ENCODE measurements at places on chromosomes 1 and 21. TPM values are rescaled to one million over a fixed set of nuclear protein-coding genes. Genes with fewer than 3 reads are reported as not detected.

Gene EPHX1
- 233 TPM for total RNA-seq

Gene C1QA
- 935 TPM for total RNA-seq

Gene DENND2C
- 3.8 TPM for total RNA-seq

Gene CFHR4
- not detected for total RNA-seq

Gene CELA3B
- not detected for total RNA-seq

Gene PTPN14
- 34.1 TPM for total RNA-seq

Gene ASTN1
- 0.41 TPM for total RNA-seq

Gene AVPR1B
- total RNA-seq: not detected

Gene GLMP
- total RNA-seq: 53.7 TPM

Gene NCMAP
- 9.2 TPM for total RNA-seq

Gene PLPPR5
- not detected for total RNA-seq

DNA sequence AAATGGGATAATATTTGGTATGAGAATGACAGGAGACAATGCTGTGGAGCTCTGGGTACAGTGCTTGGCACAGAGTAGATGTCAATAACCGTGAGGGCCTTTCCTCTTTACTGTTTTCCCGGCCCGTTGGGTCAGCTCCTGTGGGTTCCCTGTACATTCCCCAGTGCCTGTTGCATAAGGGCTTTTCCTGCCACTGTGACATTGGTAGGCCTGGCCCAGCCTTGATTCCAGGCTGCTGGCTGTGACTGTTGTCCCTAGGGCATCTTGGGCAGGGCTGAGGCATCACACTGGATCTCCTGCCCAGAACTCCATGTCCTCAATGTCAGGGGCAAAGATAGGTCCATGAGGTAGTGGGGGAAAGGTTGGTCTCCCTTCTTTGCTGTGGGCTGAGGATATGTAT lies 25.8 kb upstream of the MYCL start:
- no peak overlapping the region for H3K4me3 ChIP-seq
- H3K27me3 ChIP-seq: no peaks in the 10 kb centered on the region
- DNase-seq: no peak
- H3K4me1 ChIP-seq: peaks cover 17% of the 10 kb centered on the region
- H3K36me3 ChIP-seq: no peaks in the 10 kb centered on the region

DNA sequence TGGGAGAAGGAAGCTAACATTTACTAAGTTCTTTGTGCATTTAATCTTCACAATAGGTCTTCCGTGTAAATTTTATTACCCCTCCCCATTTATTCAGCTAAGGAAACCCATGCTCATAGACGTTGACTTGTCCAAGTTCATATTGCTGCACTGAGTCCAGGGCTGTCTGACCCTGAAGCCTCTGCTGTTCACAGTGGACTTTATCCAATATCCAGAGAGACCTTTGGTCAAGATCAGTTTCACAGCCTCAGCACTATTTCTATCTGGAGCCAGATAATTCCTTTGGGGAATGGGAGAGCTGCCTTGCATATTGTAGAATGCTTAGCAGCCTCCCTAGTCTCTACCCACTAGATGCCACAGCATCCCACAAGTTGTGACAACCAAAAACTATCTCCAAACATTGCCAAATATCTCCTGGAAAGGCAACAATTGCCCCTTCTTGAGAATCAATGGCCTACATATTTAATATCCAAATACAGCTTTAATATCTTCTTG lies 26.4 kb downstream of the ILDR2 start:
- no peak for DNase-seq
- H3K4me3 ChIP-seq: no peak overlapping the region
- H3K27ac ChIP-seq: no peak overlapping the region
- H3K36me3 ChIP-seq: no peaks in the 10 kb centered on the region
- peaks cover 25% of the 10 kb centered on the region for H3K27me3 ChIP-seq

GRCh38 chr1:42322577-42322976 lies 12.5 kb downstream of the FOXJ3 start:
- no peak overlapping the region for H3K27ac ChIP-seq
- peaks cover 61% of the 10 kb centered on the region for H3K4me1 ChIP-seq
- no peaks in the 10 kb centered on the region for H3K27me3 ChIP-seq
- no peaks in the 10 kb centered on the region for H3K36me3 ChIP-seq

GRCh38 chr1:36894824-36895223 lies 139.5 kb downstream of the GRIK3 start:
- H3K27me3 ChIP-seq: no peaks in the 10 kb centered on the region
- no peaks in the 10 kb centered on the region for H3K36me3 ChIP-seq
- no peak overlapping the region for H3K27ac ChIP-seq

DNA sequence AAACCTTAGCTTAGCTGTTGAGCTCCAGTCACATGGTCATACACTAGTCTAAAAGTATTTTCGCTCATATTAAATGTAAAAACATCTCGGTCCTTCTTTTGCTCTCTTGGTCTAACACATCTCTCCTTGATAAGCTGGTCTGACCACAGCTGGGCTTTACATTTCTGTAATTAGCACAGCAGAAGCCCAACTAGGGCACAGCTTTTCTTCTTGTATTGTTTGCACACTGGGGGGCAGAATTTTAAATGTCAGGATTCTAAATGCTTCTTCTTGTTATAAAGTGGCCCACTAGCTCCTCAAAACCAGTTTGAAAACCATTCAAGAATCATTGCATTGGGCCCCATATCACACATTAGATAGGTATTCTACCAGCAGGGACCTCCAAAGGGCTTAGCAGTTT lies 289.1 kb upstream of the PKN2 start:
- DNase-seq: no peak
- no peaks in the 10 kb centered on the region for H3K4me1 ChIP-seq
- H3K27me3 ChIP-seq: no peaks in the 10 kb centered on the region

DNA sequence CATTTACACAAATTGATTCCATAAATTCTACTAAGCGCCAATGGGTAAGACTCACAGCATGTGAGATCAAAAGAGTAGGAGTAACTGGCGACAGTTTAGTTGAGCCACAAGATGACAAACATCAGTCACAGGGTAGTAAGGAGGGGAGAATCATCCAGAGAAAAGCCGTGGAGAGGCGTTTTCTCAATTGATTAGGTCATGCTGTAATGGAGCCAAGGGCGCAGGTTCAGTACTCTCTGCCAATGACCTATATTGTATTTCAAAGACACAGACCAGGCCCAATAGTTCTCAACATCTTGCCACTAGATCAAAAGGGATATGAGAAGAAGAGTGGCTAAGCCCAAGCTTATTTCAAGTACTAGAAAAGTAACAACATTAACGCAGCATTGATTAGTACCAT lies 467.5 kb downstream of the SMYD3 start:
- no peak overlapping the region for H3K27ac ChIP-seq
- H3K4me1 ChIP-seq: no peaks in the 10 kb centered on the region

- no peak overlapping the region for H3K4me3 ChIP-seq
- no peak for DNase-seq
- no peak overlapping the region for H3K27ac ChIP-seq
- H3K27me3 ChIP-seq: no peaks in the 10 kb centered on the region
- H3K4me1 ChIP-seq: no peaks in the 10 kb centered on the region
Observed at GRCh38 chr1:166911624-166912023, 35.6 kb upstream of the TADA1 start.

DNA sequence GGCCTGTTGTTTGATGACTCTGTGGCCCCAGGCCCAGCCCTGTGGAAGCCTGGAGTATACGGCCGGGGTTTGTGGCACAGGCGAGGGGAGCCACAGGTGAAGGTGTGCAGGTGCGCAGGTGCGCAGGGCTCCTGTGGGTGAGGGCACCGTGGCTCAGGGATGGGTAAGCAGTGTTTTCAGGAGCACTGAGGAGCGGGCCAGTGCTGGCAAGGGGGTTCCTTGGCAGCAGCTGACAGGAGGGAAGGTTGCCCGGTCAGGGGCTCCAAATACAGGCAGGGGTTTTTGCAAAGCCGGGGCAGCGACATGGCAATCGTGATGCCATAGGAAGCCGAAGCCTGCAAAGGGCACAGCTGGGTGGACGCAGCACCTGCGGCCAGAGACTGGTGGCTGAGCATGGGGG lies 20.7 kb downstream of the AGPAT3 start:
- no peak for DNase-seq
- H3K4me1 ChIP-seq: peaks cover 45% of the 10 kb centered on the region
- H3K27ac ChIP-seq: no peak overlapping the region
- H3K4me3 ChIP-seq: no peak overlapping the region
- no peaks in the 10 kb centered on the region for H3K27me3 ChIP-seq

DNA sequence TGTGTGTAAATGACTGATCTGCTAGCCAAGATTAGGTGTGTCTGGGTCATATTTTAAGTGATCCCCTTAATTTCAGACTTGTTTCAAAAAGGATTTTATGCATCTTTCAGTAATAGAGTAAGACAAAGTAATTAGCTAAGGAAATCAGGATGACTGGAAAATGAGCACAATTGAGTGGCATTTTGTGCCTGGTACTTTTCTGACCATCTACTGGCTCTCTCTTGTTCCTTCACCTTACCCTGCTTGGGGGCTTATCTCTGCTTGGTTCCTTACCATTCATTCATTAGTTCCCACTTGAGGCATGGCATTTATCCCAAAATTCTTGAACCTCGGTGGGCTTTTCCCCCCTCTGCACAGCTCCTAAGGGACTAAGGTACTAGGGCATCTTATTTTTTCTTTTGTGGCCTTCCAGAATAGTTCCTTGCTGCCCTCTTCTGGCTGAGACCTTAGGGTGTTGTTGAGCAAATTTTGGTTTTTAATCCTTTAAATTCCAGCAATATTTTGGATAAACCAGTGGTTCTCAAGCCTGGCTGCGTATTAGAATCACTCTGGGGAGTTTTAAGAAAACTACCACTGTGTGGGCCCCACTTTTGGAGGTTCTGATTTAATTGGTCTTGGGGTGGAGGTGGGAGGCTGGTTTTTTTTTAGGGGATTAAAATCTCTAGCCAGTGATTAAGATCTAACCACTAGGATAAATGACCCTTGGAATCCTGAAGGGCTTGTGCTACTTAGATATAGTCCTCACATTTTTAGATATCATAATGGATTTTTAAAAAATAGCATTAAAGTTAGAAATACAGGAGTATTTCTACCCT lies 50.8 kb downstream of the HS2ST1 start:
- H3K36me3 ChIP-seq: no peaks in the 10 kb centered on the region
- DNase-seq: no peak
- H3K27me3 ChIP-seq: no peaks in the 10 kb centered on the region
- no peak overlapping the region for H3K4me3 ChIP-seq

DNA sequence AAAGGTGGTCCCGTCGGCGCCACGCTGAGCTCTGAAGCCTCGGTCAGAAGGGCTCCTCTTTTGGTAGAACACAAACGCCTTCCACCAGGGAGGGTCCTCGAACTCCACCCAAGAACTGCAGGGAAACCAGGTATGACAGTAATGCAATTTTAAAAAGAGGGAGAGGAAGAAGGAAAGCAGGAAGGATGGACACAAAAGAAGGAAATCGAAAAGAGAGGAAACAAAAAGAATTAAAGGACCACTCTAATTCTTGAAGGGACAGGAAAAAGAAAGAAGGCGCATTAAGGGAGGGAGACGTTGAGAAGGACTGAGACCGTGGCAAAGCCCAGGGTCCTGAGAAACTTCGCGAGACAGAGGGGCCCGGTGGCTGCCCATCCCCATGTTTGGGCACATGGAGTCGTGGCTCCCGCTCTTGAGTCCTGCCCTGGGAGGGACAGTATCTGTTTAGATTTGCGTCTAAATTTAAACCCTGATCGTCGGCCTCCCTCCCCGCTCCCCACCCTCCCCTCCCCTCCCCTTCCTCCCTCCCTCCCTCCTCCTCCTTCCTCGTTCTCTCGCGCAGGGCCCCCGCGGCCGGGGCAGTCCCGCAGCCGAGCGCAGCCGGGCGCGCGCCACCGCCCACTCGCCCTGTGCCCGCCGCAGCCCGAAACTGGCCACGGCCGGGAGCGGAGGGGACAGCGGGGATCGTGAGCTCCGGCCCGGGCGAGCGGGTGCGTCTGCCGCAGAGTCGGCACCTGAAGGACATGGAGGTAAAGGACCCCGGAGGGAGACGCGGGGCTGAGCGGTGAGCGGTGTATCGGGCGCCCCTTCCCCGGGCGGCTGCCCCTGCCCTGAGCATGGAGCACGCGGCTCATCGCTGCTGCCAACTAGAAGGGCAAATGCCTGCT lies at the start of gene RCSD1:
RCSD1 (plus strand) TSS at position 552 of the 887 bp plus-strand sequence; CDS start at position 744, 192 bp downstream.
- H3K4me1 ChIP-seq: peaks cover 48% of the 10 kb centered on the region
- H3K36me3 ChIP-seq: no peaks in the 10 kb centered on the region
- H3K27me3 ChIP-seq: no peaks in the 10 kb centered on the region
- DNase-seq: peak; percentile 64
- peak within 1 kb of the TSS; percentile 92 for H3K27ac ChIP-seq
- peak within 1 kb of the TSS; percentile 73 for H3K4me3 ChIP-seq

DNA sequence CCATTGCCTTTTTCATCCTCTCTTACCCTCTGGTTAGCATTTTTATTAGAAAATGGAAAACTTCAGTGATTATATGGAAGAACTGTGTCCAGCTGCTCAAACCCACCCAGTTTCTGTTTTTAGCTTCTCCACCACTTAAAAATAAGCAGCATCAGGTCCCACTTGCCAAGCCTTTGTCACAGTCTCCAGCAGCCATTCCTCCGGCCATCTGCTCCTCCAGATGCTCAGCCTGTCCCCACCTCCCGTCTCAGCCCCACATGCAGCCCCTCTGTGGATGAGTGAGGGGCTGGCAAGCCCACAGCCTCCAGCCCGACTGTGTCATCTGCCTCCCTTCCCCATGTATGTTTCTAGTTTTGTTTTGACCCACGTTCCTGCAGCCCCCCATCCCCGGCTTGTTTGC lies 289.7 kb downstream of the HHAT start:
- no peaks in the 10 kb centered on the region for H3K36me3 ChIP-seq
- DNase-seq: no peak
- H3K4me1 ChIP-seq: no peaks in the 10 kb centered on the region

GRCh38 chr1:228837817-228838716 lies 102.8 kb downstream of the RHOU start:
- no peaks in the 10 kb centered on the region for H3K36me3 ChIP-seq
- DNase-seq: peak; percentile 62
- H3K4me1 ChIP-seq: peaks cover 21% of the 10 kb centered on the region
- peak overlapping the region; percentile 85 for H3K27ac ChIP-seq
- no peak overlapping the region for H3K4me3 ChIP-seq

GRCh38 chr1:181548497-181548896 lies 65.2 kb downstream of the CACNA1E start:
- no peaks in the 10 kb centered on the region for H3K4me1 ChIP-seq
- H3K36me3 ChIP-seq: no peaks in the 10 kb centered on the region
- no peak for DNase-seq
- no peaks in the 10 kb centered on the region for H3K27me3 ChIP-seq
- no peak overlapping the region for H3K4me3 ChIP-seq
- H3K27ac ChIP-seq: no peak overlapping the region

DNA sequence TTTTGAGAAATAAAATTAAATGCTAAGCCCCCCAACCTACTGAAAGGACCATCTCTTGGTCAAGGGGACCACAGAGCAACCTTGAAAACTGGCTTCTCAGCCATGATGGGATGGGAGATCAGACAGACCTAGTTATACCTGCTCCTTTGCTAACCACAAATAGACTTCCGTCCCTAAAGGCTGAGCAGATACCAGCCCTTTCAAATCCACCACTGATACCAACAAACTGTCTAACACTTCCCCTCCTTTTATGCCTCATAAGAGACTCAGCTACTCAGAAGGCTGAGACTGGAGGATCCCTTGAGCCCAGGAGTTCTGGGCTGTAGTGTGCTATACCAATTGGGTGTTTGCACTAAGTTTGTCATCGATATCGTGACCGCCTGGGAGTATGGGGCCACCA lies 407.3 kb downstream of the SIPA1L2 start:
- no peak overlapping the region for H3K27ac ChIP-seq
- H3K4me3 ChIP-seq: no peak overlapping the region
- H3K4me1 ChIP-seq: no peaks in the 10 kb centered on the region

Measured in lower lobe of right lung (tissue), 2 donors.